Islet precursor cell (in vitro differentiated cells): ENCODE measurements at places on chromosomes 3 and 15.

DNA sequence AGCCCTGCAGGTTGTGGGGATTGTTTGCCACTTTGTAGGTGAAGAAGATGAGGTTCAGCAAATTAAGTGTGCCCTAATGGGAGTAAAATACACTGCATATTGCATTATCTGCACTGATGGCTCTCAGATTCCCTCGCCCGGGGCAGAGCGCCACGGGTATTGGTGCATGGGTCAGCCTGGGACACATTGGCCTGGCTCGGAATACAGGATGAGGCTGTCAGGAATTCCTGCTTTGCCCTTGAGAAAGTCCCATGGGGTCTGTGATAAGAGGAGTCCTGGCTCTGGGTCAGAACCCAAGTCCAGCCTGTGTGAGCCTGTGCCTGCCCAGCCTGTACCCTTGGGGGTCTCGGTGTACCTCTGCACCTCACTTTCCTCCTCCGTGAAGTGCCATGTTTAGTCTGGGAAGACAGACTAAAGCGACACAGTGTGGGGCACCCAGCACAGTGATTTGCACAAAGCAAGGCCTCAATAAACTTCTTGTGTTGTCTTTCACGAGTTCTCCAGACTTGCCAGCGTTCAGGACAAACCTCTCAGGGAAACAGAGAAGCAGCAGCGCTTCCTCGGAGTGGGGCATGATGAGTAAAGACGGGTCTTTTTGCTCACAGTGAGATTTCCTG, 107.6 kb downstream of the LRRK1 start:
- DNase-seq = peak; percentile 36

- no peak for DNase-seq
Measured at GRCh38 chr3:14404186-14404585, 1.8 kb downstream of the SLC6A6 start.

GRCh38 chr3:129893581-129894070, at the start of gene TMCC1:
TSS of gene TMCC1 (minus strand) at chr3:129893711.
- DNase-seq = peak; percentile 94

DNA sequence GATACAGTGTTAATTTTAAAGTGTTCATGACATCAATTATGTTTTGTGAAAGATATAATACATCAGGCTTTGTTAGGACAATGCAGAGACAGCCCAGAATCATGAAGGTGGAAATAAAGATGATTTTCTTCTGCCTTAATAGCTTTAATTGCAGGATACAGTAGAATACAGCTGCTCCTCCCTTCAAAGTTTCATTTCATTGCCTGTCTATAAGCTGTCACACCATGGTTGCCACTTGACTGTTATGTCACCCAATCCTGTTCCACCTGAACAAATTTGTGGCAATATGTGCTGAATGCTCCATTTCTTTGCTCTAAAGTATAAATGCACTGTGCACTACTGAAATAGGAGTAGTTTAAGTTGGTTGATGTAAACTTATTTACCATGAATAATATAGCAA, 537.8 kb upstream of the ROBO2 start:
- no peak for DNase-seq

GRCh38 chr3:159045279-159045885, 243.5 kb downstream of the MFSD1 start:
- no peak for DNase-seq

DNA sequence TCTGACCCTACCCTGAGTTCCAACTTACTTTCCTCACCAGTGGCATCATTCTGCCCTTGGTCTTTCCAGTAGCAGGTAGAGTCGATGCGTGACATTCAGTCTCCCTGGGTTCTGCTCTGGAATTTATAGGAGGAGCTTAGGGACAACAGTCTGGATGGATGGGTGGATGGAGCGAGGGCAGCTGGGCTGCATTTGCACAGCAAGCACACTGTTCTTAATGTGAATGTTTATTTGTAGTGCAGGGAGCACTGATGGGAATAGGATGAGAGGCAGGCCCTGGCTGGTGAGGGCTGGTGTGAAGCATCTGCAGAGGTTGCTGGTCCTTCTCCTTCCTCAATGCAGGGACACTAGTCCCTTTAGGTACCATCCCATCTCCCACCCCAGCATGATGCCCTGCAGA, 176.2 kb downstream of the EPHB1 start:
- peak; percentile 44 for DNase-seq
